ENCODE measurements at places on chromosomes 5 and 9.

GRCh38 chr5:107387526-107388140 lies 283.1 kb downstream of the EFNA5 start:
- DNase-seq, result no peak

- DNase-seq, result no peak
Measured at GRCh38 chr5:108339220-108339619, 42.7 kb downstream of the FBXL17 start.

GRCh38 chr5:159886296-159886695 lies 30.0 kb upstream of the ADRA1B start:
- DNase-seq, result no peak

DNA sequence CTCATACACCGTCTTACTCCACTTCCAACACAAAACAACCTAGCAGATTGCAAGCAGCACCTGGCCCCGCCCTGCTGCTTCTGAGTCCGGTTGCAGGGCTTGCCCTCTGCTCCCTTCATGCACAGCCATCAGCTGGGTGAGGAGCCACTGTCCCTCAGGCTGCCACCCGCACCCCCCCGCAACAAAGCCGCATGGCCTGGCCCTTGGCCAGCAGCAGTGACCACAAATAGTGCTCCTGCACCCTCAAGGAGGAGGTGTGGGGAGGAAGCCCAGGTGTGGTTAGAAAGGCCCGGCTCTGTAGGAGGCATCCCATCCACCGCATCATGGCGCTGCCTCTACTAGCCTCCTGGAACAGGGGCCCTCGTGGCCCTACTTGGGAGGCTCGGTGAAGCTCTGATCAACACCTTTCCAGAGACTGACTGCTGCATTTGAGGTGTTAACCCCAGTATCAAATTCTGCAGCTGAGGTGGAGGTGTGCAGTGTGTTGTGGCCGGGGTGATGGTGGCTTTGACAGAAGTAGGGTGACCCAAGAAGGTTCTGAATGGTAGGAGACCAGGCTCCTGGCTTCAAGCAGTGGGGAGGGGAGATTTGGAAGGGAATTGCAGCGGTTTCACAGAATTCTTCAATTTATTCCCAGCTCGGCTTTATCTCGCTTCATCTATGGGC lies 52.7 kb downstream of the WNK2 start:
- DNase-seq, result no peak

- DNase-seq, result no peak
Measured at GRCh38 chr5:151038412-151038745, 18.0 kb downstream of the GPX3 start.

DNA sequence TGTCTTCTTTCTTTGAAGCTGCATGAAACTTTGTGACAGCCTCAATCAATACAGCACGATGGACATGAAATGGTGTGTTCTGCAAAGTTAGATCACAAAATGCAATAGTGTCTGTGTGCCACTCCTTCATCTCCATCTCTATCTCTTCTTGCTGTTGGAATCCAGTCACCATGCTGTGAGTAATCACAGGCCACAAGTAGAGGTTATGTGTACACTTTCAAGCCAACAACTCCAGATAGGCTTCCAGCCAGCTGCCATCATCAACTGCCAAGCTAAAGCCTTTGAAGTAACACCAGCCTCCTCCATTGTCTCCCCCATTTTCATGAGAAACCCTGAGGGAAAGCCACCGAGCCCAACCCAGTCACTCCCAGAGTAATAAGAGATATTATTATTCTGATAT lies 360.6 kb downstream of the PTPRD start:
- DNase-seq, result no peak

- DNase-seq, result no peak
Measured at GRCh38 chr5:139019880-139020279, 144.7 kb upstream of the LRRTM2 start.

- DNase-seq, result no peak
Measured at GRCh38 chr9:69981686-69982445, 61.8 kb upstream of the MAMDC2 start.

GRCh38 chr9:132589148-132590036 lies 7.0 kb downstream of the BARHL1 start:
- no peak for DNase-seq

DNA sequence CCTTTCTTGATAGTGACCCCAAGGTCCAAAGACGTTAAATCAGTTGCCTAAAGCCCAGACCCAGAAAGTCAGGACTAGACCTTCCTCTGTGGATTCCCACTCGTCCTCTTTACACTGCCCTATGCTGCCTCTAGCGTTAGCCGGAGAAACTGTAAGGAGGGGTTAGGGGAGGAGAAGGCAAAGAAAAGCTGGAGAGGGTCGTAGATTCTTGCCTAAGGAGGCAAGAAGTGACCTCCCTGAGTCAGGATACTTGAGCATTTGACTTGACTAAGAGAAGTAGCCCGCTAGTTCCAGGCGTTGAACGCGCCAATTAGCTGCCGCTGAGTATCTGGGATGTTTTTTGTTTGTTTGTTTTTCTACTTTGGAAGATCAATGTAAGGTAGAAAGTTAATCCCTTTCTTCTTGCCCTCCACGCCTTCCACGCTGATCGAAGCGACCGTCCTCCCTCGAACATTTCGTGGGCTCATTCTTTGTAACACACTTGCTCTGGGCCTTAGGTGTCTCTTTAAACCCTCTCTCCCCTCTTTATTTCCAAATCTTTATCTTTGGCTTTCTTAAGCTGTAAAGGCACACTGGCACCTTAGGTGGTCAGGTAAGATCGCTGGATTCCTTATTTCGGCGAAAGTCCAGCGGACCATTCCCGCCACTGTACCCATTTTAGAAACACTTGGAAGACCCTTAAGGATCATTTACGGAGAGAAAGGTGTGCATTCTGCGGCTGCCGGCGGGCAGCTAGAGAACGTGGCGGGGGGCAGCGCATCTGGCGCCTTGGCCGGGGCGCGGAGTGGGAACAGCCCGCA lies 5.1 kb upstream of the RGMB start:
- DNase-seq, result peak; percentile 54

DNA sequence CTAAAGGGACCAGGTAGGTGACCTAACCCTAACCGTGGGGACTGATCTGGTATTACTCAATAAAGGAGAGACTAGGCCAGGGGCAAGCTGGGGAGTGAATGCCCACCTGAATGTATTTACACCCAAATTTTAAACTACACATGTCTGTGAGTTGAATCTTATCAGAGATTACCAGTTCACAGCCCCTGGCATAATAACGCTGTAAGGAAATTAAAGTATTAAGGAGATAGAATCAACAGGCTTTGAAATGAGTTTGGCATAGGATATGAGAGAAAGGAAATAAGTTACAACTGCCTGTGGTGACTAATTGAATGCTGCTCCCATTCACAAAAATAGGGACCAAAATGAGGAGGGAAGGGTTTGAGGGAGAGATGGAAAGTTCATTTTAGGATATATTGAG lies 593.3 kb downstream of the CSNK1G3 start:
- DNase-seq, result no peak

- no peak for DNase-seq
Measured at GRCh38 chr5:63233911-63234310, 655.3 kb downstream of the LRRC70 start.

DNA sequence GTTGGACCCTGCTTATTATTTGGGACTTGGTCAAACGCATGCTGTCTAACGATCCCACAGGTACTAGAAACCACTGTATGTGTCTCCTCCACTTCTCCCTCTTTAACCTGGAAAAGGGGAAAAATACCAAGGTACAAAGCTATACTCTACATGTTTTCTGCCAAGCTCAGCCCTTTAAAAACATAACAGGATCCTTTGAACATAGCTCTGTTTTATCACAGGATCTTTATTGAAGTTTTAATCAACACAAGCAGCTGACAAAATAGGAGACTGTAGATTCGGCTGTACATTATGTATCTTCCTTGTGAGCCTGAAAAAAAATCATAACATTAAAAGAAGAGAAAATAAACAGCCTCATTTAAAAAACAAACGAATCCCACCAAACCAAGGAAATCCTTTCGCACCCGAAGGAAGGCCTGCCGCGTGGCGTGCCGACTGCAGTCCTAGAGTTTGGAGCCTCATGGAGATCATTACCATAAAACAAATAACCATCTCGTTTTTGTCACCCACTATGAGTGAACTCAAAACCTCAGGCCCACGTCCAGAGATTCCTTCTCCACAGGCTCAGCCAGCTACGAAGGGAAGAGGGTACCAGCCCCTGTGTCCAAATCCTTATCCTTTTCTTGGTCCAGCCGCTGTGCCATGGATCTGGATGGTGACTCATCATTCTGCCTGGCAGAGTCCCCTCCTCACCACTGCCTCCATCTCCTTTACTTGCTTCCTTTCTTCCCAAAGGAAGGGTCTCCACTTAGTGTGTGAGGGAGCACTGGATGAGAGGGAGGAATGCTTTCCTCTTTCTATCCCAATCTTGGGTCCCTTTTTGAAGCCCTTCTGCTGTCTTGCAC lies 651.1 kb downstream of the CCDC171 start:
- DNase-seq, result no peak

GRCh38 chr9:5518937-5519319 lies 8.6 kb downstream of the PDCD1LG2 start:
- peak; percentile 64 for DNase-seq

GRCh38 chr9:21144603-21145002 lies 3.0 kb upstream of the IFNW1 start:
- no peak for DNase-seq

- DNase-seq, result no peak
Measured at GRCh38 chr9:109912082-109912582, 132.1 kb downstream of the PALM2AKAP2 start.

GRCh38 chr9:15086778-15087324 lies 176.6 kb upstream of the FREM1 start:
- DNase-seq, result no peak

DNA sequence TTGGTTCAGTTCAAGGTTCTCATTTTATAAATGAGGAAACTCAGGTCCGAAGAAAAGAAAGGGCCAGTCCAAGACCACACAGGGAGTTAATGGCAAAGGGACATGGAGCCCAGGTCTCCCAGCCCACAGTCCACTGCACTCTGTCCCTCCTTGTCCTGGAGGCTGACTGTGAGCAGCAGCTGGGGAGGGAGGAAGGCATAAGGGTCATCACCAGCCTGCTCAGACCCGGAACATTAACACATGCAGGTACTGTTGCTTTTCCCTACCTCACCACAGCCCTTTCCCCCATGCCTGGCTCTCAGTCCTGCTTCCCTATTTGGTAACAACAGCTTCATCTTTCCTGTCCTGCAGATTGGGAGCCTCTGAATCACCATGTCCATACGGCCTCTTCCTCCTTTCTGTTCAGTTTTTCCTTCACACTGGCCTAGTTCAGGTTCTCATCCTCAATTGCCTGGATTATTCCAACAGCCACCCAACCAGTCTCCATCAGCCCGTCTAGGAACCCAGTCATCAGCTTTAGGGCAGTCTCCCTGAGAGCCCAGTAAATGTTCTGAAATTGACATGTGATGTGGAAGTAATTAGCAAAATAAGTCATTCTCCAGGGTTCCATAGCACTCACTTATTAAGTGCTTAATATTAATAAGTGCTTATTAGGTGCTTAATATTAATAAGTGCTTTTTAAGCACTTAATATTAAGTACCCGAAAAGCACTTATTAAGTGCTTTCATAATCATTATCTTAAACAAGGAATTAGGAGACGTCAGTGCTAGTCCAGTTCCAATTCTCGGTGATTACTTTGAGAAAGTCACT lies 4.3 kb downstream of the GPX3 start:
- DNase-seq, result no peak

- no peak for DNase-seq
Measured at GRCh38 chr9:128142061-128142460, 7.2 kb upstream of the LCN2 start.

DNA sequence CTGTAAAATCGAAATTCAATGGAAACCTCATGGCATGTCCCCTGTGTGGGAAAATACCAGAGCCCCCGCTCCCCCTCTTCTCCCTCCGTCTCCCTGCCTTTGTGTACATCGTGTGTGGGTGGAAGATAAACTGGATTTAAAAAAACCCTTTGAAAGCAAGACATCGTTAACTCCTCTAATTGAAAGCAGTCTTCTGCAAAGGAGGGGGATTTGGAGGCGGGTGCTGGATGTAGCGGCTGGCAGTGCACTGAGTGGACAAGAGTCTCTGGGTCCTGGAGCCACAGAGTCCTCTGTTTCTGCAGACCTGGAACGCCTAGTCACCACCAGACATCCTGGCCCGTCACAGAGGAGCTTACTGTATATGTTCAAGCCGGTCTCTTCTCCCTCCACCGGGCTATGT lies 169.4 kb downstream of the PAPPA start:
- DNase-seq, result no peak

- DNase-seq, result no peak
Measured at GRCh38 chr9:128969491-128969890, 22.0 kb downstream of the NUP188 start.

DNA sequence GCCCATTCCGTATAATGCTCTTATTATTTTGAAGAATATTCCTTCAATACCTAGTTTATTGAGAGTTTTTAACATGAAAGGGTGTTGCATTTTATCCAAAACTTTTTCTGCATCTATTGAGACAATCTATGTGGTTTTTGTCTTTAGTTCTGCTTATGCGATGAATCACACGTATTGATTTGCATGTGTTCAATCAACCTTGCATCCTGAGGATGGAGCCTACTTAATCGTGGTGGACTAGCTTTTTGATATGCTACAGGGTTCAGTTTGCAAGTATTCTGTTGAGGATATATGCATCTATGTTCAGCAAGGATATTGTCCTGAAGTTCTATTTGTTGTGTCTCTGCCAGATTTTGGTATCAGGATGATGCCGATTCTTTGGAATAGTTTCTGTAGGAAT lies 1070.3 kb upstream of the CDH18 start:
- no peak for DNase-seq

DNA sequence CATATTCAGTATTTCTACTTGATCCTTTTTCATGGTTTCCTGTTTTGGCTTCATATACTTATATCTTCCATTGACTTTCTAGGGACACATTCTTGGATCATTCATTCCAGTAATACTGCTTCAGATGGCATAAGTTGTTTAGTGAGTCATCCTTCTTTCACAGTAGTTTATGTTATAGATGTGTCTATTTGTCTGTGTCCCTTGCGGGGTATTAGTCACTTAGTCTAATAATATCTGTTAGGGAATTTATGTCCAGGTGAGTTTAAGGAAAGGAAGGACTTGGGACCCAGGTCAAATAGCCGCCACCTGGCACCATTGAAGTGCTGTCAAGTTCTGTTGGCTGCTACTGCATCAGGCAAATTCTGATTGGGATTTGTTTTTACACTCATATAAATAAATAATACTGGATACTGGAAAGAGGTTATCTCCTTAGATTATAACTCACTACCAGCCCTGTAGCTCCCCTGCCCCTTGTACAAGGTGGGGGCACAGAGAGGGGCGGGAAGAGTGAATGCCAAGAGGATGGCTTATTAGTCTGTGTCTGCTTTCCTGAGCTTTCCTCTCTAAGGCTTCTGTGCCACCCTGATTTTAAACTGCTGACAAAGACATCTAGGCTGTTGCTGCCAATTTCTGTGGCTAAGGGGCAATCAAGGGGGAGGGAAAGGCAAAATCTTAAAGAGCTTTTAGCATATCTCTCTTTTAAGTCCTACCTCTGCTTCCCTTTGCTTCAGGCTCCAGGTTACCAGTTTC lies 64.9 kb downstream of the CDC42SE2 start:
- no peak for DNase-seq

DNA sequence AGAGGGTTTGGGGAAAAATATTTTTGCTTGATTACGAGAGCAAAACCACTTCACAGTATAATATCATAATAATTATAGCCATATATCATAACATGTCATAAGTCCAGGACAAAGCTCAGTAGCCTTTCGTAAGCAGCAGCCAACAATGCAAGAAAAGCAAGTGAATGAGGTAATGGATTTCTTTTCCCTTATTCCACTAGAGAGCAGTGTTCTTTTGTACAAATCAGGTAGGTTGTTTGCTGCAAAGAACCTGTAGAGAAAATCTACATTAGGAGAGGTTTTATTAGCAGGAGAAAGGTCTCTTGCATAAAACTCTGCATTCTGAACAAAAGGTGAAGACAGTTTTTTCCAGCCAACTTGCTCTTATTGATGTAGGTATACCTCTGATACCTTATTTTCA lies 1033.4 kb downstream of the TLE4 start:
- no peak for DNase-seq
